Stimulated activated CD4-positive, alpha-beta T cell treated with anti-CD3 and anti-CD28 coated beads, TNF-alpha, amount 100 ng/mL, for 24 hours (primary cell): ENCODE measurements at places on chromosomes 7 and 10.

DNA sequence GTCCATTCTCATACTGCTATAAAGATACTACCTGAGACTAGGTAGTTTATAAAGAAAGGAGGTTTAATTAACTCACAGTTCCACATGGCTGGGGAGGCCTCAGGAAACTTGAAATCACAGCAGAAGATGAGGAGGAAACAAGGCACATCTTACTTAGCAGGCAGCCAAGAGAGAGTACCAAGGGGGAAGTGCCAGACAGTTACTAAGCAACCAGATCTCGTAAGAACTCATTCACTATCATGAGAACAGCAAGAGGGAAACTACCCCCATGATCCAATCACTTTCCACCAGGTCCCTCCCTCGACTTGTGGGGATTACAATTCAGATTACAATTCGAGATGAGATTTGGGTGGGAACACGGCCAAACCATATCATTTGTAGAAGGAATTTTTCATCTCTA, 36.3 kb downstream of the NHLRC2 start:
- no peak for DNase-seq

GRCh38 chr10:44902941-44903545, 8.1 kb upstream of the TMEM72 start:
- no peak for DNase-seq

DNA sequence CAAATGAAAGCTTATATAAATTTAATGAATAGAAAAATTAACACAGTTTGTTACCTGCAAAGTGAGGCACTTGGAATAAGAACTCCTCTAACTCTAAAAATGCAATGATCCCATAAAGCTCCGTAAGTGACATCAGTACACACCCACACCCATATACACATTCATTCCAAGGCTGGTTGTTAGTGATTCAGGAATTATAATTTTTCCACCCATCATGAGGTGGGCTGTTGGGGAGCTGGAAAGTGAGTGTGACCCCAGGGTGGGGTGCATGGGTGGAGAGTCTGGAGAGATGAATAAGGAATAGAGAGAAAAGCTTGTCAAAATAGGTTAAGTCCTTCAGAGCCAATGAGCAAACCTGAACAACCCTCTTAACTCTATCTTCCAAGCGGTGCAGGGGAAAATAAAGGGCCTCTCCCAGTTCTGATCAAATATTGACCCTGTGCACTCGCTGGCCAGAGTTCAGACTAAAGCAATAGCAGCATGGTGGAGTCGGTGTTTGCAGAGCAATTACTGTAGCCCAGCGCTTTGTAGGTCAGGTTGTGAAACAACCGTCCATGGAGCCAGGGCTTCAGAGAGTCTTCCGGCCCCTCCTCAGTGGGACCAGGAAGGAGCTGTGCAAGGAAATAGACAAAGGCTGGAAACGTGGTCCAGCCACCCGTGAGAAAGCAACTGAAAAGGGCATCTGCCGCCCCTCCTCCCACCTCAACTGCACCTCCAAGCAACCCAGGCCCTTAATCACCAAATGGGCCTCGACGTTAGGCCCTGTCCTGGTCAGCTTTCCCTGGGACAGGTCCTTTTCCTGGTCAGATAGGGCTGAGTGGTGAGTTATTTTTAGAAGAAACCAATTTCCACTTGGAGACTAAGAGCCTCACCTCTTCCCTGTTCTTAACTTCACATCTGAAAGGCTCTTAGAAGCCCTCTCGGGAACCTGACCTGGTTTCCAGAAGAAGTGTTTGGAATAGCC, 61.2 kb downstream of the SH3PXD2A start:
- no peak for DNase-seq

GRCh38 chr10:21406595-21407193, 118.8 kb downstream of the SKIDA1 start:
- DNase-seq = peak; percentile 16

DNA sequence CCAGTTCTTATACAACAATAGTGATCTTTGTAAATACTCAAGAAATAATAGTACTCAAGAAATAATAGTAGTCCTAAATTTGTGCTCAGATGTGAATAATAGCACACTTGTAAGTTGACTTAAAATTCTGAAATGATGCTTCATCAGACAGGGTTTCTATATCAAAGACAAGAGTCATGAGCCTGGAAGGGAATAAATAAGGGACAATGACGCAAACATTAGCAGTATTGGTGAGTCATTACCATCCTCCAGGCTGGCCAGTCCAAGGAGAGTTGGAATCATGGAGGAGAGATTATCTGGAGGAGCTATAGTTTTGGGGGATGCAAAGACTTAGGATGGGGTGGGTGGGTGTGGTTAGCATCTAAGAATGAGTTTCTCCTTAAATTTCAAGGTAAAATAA, 6.1 kb upstream of the SH3PXD2A start:
- DNase-seq = no peak

DNA sequence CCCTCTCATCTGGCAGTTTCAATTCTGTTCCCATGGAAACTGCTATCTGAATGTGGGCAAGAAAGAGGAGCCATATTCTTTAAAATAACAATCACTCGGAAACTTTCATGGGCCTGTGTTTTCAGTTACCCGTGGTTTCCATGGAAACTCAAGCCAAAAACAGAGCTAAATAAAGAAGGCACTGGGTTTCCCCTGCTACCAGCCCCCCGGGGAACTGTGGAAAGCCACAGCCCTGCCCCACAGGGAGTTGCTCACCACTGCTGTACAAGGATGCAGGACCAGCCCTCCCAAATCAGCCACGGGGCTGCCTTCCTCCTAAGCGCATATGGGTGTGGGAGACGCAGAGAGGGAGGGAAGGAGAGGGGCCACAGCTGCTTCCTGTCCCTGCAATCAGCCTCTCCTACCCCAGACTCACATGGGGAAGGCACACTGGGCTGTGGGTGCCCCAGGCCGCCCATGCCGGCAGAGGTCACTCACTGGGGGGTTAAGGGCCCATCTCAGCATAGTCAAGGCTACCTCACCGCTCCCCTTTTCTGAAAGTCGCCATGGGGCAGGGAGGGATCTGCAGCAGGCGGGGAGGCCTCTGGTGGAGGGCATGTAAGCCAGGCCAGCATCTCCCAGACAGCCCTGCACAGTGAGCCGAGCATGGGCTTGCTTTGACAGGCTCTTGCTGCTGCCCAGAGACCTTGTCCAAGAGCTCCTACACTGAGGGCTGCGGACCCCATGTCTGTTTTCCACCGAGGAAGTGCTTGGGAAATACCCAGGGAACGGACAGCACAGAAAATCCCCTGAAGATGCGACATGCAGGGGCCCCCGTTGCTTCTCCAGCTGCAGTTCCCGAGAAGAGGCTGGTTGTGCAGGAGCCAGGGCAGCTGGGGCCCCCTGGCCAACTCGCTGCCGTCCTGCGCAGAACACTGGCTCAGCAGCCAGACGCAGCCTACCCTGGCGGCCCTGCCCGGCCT, 157.3 kb upstream of the PPP2R2D start:
- DNase-seq = no peak

GRCh38 chr7:156566812-156567549, 73.6 kb upstream of the RNF32 start:
- no peak for DNase-seq

DNA sequence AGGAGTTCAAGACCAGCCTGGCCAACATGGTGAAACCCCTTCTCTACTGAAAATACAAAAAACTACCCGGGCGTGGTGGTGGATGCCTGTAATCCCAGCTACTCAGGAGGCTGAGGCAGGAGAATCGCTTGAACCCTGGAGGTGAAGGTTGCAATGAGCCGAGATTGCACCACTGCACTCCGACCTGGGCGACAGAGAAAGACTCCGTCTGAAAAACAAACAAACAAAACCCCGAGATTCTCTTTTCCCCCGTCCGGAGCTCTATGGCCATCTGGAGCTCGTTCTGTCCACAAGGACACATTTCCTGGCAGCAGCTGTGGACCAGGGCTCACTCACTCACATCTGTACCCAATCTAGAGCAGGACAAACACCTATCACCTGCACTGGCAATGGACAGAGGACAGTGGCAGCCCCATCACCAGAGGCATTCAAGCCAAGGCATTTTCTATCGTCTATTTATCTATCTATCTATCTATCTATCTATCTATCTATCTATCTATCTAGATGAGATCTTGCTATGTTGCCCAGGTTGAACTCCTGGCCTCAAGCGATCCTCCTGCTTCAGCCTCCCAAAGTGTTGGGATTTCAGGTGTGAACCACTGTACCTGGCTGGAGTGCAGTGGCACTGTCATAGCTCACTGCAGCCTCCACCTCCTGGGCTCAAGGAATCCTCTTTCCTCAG, 167.1 kb upstream of the TNRC18 start:
- no peak for DNase-seq

DNA sequence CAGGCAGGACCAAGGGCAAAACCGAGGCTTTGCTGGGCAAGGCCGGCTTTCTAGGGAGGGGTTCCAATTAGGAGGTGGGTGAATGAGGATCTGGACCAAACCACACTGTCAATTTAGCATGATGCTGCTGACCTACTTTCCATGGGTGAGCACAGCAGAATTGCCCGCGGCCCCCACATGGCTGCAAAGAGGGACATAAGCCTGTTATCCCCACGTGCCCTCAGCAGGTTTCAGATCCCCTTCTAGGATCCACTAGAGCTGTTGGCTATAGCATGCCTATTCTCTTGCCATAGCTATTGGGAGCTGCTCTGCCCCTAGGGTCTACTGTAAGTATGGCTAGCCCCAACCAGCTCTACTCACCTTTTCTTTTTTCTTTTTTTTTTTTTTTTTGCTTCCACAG, 102.8 kb downstream of the COL13A1 start:
- DNase-seq = no peak

GRCh38 chr7:137694405-137694804, 152.4 kb downstream of the DGKI start:
- no peak for DNase-seq

GRCh38 chr10:7028809-7029166, 382.0 kb downstream of the SFMBT2 start:
- no peak for DNase-seq
